ENCODE measurements at places on chromosomes 2 and 18.

DNA sequence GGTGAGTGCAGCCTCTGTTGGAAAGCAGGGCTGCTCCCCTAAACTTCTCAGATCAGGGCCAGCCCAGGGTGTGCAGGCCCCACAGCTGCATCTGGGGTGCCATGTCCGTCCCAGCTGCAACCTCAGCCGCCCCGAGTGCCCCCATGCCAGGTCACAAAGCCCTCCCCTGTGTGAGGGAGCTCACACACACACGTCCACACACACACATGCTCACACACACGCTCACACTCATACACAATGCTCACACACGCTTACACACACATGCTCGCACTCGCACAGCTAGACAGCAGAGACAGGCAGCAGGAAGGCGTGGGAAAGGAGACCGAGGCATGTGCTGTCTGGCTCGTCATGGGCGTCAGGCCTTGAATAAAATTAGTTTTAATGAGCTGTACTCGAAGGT, 55.4 kb downstream of the ADI1 start:
- DNase-seq = peak; percentile 17

DNA sequence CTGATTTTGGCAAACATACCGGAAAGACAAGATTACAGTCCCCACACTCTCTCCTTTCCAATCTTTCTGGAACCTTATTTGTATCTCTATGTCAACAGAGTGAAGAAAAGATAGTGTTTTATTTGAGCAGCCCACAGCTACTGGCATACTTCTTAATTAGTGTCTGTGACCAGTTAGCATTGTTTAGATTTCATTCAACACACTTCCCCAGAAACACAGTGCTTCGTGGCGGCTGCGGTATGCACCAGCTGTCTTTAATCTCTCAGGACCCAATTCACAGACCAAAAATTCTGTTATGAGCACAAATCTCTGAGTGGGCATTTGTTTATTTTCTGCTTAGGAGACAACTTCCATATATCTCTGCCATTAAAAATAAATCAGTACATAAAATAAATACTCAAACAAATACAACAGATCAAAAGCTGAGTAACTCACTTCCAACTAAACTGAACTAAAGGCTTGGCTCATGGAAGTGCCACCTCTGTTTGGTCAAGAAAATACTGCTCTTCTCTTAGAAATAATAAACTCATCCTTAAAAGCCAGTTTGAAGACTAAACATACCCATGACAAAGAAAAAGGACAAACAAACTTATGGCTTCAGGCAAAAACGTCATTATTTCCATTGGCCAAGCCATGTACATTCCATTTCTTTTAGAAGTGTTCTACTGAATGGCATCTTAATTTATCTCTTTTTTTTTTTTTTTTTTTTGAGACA, 392.4 kb downstream of the TXNL1 start:
- no peak for DNase-seq

DNA sequence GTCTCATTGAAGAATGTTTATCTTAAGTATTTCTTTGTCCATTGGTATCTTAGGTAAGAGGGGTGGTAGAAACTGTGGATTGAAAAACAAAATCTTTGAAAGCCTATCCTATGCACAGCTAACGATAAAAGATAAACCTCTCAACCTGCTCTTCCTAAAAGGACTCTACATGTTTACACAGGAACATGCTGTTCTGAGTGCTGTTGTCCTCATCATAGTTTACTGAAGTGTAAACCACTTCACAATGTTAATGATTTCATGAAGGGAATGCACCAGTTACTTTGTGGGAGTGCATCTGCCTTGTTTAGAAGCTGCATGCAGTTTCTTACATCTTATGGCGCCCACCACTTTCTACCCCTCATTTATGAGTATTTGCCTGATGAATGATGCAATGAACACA, 1.2 kb downstream of the ACMSD start:
- no peak for DNase-seq

- DNase-seq = peak; percentile 54
Observed at GRCh38 chr2:112055730-112056625, 909 bp downstream of the TMEM87B start.

DNA sequence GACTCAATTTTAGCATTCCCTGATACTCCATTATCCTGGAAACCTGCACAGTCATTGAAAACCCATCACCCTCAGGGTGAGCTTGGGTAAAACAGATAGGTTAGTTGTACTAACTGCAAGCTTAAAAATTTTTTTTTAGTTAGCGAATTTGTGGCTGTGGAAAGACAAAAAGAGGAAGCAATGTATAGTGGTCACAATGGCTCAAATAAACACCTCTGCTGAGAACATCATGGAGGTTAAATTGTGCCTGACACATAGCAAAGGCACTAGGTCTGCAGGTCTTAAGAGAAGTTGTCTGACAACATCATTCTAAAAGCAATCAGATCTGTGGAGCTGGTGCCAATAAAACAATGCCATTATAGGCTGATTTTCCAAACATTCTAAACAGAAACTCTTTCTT, 84.4 kb upstream of the CAVIN2 start:
- DNase-seq = no peak

- DNase-seq = peak; percentile 17
Observed at GRCh38 chr2:127619877-127620705, 25.9 kb upstream of the GPR17 start.

DNA sequence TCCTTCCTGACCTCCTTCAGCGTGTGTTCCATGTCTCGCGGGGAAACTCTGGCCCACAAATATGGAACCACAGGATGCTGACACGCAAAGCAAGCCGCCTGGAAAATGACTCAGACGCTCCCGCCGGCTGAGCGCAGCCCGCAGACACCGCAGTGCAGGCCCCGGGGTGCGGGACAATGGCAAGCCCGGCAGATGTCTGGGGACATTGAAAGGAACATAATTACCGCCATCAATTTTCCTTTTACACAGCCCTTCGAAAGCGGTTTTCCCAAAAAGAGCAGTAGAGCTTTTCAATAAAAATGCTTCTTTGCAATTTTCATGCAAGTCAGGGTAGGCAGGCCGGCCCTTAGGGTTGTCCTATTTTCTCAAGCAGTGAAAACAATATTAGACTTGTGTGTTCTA, 159.2 kb upstream of the SH3BP4 start:
- no peak for DNase-seq

DNA sequence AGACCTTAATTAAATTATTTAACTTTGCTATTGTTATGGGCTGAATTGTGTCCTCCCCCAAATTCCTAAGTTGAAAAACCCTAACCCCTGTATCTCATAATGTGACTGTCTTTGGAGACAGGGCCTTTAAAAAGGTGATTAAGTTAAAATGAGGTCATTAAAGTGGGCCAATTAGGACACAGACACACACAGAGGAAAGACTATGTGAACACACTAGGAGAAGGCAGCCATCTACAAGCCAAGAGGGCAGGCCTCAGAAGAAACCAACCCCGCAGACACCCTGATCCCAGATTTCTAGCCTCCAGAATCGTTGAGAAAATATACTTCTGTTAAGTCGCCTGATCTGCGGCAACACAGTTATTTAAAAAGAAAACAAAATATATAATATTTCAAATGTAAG, 6.4 kb downstream of the STK17B start:
- DNase-seq = no peak

GRCh38 chr2:175154661-175155082, 13.3 kb downstream of the ATF2 start:
- no peak for DNase-seq

DNA sequence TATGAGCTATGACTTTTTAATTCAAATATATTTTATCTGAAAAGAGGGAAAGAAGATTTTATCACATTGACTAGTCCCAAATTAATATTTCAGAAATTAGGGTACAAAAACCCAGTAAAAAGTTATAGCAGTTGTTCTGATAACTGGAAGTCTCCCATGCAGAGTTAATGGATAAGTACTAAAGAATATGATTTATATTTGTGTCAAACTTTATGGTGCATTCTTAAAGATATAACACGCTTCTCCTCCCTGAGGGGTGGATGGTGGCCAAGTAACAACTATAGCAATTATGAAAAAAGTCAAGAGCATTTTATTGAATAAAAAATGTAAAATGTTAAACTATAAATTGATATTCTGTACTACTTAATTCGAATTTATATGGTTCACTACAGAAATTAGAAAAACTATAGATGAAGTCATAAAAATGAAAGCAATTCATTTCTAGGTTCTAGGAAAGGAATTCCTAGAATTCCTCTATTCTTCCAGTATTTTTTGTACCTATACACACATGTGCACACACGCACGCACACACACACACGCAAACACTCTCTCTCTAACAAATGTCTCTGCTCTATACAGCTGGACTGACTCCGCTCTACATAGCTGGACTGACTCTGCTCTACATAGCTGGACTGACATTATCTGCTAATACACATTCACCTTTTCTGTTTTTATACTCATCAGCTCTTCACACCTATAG, 111.3 kb downstream of the PRELID3A start:
- DNase-seq = no peak

DNA sequence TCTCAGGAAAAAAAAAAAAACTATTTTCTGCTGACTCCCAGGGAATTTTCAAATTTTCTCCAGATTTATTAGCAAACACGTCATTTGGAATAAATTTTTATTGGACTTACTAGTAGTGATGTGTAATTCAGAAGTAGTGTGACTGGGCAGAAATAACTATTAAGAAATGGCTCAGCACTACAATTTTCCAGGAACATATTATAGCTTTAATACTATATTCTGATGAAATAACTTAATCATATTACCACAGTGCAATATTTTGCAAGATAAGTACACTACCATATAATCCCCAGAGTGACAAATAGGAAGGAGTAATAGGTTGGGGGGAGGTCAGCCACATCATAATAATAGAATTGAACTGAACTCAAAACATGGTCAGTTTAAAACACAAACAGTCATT, 19.7 kb upstream of the TNFAIP6 start:
- no peak for DNase-seq

- DNase-seq = no peak
Observed at GRCh38 chr2:133324150-133324561, 244.1 kb downstream of the NCKAP5 start.

DNA sequence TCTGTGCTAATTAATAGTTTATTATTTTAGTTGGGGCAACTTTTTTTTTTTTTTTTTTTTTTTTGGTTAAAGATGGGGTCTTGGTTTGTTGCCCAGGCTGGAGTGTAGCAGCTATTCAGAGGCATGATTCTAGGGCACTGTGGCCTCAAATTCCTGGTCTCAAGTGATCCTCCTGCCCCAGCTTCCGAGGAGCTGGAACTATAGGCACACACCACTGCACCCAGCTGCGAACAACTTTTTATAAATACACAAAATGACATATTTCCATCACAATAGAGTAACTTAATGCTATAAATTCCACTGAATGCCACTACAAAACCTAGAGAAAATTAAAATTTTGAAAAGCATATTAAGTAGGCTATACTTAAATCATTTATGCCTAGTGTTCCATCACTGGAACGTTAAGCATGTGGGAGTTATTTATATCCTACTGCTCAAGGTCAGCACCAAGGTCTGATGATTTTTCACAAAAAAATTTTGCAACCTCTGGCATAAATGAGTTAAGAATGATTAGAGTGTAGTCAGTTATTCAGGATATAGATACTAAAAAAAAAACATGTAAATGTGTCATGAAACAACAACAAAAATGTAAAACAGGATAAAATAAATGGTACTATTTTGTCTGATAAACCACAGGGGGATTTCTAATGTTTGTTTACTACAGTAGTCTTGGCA, 46.8 kb downstream of the GFPT1 start:
- DNase-seq = no peak

DNA sequence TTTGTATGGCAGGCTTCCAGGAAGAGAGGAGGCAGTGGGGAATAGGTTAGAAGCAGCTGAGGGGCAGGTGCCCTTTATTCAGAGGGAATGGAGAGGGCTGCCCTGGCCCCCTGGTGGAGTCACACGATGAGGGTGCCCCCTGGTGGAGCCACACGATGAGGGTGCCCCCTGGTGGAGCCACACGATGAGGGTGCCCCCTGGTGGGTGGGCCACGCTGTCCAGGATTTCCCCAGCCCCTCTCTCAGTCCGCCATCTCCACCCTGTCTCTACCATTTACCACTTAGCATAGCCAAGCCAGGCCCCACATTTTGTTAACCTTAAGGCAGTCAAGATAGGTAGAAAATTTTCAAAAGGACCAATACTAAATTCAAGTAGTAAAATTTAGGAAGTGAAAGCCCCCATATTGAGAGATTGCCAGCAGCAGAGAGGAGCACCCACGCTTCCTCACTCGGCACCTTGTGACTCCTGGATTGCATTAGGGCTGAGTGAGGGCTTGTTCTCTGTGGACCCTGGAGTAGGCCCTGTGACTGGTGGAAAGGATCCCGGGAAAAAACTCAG, 10.4 kb upstream of the FAM228A start:
- DNase-seq = peak; percentile 62

GRCh38 chr2:119719261-119719627, 40.2 kb downstream of the TMEM177 start:
- no peak for DNase-seq

GRCh38 chr2:209648714-209649113, 122.9 kb upstream of the UNC80 start:
- DNase-seq = no peak

DNA sequence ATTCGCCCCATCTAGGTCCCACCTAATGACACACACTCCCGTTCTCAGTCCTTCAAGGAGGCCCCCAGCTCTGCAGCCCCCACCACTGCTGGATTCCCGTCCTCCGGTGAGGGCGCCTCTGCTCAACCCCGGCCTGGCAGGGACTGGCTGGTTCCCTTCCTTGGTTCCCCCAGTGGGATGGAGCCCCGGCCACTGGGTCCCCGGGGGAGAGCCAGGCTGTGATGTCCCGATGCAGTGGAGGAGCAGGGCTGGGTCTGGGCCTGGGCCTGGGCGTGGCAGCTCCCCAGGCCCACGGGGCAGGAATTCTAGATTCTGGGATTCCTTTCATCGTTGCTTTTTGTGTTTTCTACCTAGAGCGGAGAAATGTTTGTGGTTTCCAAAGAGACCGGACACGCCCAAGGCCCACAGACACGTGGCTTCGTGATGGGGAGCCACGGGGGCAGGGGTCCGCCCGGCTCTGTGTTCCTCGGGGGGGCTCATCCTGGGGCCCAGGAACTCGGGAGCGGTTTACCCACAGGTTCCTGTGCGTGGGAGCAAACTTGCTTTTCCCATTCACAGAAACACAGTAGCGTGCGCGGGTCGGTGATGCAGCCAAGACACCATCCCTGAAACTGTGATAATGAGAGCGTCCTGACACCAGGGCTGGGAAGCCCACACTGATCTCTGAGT, 67.0 kb downstream of the SLC66A2 start:
- no peak for DNase-seq

DNA sequence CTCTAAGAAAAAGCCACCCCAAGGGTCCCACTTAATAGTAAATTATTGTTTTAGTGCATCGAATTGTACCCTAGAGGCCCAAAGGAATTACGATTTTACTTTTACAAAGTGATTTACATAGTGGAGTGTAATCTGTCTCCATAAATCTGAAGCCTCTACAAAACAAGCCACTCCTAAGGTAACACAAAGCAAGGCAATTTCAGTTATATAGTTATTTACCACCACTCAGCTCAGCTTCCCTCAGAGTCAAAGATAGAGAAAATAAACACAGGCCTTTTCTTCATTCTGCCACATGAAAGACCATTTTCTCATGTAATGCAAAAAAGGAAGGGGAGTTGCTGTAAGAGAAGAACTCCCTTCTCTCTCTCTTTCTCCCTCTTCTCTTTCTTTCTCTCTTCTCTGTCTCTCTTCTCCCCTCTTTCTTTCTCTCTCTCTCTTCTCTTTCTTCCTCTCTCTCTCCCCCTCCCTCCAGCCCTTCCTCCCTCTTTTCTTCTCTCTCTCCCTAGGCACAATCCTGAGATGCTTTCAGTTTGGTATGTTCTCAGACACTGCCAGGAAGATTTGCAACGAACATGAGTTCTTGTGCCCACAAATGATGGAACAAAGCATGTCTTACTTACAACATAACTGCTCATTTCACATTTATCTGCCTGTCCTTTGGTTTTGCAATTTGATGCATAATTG, 264.5 kb downstream of the BCL2 start:
- no peak for DNase-seq

Measured in activated naive CD4-positive, alpha-beta T cell treated with anti-CD3 and anti-CD28 coated beads, Interleukin-2, amount 10 ng/mL, durations not matched to agents 7 days and 5 days (primary cell).